ENCODE measurements at places on chromosomes 4 and X.
A peak's percentile ranks its signal among the peaks of the same experiment; 100 is the strongest.

DNA sequence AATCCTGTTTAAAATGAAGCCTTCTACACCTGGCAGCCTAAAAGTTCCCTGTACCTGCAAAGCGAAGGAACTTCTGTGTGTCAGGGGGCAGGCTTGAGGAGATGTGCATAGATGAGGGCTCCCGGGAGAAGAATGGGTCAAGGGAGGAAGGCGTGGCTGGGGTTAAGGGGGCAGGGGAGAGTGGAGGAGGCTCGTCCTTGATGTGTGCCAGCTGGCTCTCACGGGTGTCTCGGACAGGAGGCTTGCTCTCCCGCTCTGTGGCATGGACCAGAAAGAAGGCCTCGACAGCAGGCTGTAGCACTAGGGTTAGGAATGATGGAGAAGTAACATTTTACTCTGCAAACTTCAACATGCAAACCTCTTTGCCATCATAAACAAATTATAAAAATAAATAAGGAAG lies 104.6 kb upstream of the HSD17B10 start:
- DNase-seq: no peak

GRCh38 chr4:92814677-92815076 lies 510.9 kb downstream of the GRID2 start:
- no peak for DNase-seq

- peak; percentile 44 for DNase-seq
These were observed 412.2 kb downstream of the PPP3CA start for GRCh38 chr4:100935090-100935489.

GRCh38 chr4:24802648-24803047 lies 7.3 kb downstream of the SOD3 start:
- DNase-seq: no peak

DNA sequence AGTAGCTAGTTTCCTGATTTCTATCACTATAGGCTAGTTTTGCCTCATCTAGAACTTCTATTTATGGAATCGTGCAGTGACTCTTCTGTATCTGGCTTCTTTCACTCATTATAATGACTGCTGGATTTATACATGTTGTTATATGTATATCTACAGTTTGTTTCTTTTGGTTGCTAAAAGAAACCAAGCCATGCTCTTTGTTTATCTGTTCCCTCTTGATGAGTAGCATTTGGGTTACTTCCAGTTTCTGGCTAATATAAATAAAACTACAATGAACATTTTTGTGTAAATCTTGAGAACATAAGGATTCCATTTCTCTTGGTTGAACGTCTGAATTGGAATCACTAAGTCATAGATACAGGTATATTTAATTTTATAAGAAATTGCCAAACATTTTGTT lies 73.9 kb downstream of the ARHGAP24 start:
- DNase-seq: no peak

DNA sequence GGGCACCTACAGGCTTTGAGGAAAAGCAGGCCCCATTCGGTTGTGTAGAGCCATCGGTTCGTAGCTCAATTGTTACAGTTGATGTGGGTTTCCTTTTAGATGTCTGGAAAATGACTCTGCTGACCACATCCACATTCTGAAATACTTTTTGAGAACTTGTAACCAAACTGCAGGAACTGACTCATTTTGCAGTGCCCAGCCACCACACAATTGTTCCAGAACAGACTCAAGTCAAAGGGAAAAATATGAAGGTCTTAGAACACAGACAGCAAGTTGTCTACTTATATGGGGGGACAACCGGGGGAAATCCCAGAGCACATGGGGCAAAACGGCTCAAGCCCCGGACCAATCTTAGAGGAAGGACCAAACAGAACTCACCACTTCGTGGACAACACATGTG lies 557.6 kb upstream of the DIPK2B start:
- DNase-seq: peak; percentile 83

DNA sequence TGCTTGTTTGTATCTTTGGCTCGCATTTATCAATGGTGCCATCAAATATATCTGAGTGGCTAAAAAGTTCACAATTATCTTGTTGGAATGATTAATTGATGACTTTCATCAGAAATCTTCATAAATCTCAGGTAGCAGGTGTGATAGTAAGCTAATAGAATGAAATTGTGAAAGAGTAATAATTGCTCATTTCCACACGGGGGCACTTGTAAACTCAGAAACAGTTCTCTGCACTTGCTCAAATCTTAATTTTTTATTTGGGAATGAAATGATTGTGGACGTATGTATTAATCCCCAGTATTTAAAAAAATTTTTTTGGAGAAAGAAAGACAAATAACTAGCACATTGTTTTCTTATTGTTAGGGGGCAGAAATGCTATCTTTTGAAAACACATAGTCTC lies 132.8 kb downstream of the DTHD1 start:
- peak; percentile 18 for DNase-seq

DNA sequence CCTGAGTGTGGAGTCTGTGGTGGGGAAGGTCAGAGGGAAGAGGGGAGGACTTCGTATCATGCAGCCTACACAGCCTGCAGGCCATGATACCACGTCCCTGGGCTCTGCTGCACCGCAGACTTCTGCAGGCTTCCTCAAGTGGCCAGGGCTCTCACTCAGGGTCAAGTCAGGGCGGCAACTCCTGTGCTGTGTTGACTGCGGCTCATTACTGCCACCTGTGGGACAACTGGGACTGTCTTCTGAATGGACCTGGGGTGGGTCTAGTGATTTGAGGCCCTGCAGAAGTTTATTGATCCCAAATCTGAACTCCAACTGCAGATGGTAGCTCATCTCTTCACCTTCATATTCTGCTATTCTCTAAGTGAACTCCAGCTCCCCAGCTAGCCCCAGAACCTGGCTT lies 167.1 kb downstream of the NSUN7 start:
- peak; percentile 23 for DNase-seq

DNA sequence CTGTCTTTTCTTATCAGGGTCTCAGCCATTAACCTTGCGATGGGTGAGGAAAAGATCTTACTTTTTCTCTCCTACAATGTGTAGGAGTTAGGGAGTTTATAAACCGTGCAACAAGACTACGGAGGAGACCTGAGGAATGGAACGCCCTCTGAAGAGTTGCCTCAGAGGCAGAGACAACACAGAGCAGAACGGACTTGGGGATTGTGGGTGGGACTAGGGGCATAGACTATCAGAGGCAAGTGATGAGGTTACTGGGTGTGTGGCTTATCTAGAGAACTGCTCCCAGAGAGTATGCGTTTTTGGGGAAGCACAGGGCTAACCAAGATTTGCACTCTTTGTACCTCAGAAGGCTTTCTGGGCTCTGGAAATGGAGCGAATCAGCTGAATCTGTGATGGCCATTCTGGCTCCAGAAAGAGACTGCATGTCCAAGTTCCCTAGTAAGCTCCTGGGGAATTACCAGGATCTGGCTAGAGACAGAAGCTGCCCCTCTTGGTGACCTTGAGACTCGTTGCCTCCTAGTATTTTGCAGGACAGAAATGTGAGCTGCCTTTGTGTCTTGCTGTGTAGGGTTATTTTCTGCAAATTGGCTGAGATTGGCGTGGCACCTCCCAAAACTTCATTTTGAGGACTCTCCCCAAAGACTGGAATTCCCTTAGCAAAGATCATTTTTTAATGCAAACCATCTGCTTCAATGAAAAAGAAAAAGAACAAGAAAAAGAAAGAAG lies 118.9 kb downstream of the ARSF start:
- DNase-seq: no peak

DNA sequence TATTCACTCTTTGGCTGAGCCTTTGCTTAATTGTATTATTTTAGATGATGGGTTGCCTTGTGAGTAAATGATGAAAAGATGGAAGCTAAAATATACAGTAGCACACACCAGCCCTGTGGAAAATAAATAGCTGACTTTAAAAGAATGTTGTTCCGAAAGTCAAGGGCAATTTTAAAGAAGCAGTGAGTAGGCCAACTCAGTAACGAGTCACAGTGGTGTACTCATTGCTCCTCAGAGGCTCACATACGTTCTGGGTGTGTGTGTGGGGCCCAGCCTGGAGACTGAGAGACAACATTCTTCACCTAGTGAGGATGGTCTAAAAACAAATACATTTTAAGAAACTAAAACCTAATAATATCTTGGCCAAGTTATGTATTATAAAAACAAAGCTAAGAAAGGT lies 640.3 kb downstream of the TRIML1 start:
- DNase-seq: peak; percentile 1

- DNase-seq: no peak
These were observed 1605.6 kb upstream of the TENM3 start for GRCh38 chr4:180637616-180638015.

GRCh38 chr4:28557755-28558154 lies 1697.1 kb downstream of the STIM2 start:
- peak; percentile 54 for DNase-seq

DNA sequence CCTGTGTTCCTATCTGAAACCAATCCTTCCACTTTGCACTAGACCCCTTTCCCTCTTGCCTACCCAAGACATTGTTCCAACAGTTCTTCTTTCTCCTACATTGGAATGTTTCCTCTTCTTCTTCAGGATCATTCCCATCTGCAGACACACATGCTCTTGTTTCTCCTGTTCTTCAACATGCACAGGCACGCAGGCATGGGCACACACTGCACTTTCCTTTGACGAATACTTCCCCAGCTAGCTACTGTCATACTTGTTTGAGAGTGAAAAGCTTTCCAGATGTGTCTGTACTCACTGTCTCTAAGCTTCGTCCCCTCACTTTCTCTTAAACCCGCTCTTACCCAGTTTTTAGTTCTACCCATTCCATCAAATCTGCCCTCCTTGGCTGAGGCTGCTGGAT lies 31.8 kb upstream of the ERVMER34-1 start:
- no peak for DNase-seq

- DNase-seq: no peak
These were observed 1.5 kb upstream of the EIF1AX start for GRCh38 chrX:20143111-20143510.

DNA sequence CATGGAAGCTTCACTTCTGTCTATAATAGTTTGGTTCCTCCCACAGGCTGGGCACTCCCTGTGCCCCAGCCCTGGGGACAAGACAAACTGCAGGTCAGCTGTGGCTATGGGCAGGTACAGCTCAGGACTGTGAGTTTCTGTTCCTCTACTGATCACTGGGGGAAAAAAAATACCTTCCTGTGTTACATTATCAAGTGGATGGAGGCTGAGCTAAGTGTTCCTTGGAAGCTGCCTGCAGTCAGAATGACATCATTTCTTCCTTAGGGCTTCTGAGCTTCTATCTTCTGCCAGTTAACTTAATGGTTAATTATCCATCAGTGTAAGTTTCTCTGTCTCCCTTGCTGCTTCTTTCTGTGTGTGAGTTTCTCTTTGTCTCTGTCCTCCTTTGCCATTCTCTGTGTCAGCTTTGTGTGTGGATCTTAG lies 4.6 kb downstream of the RAB33A start:
- no peak for DNase-seq

DNA sequence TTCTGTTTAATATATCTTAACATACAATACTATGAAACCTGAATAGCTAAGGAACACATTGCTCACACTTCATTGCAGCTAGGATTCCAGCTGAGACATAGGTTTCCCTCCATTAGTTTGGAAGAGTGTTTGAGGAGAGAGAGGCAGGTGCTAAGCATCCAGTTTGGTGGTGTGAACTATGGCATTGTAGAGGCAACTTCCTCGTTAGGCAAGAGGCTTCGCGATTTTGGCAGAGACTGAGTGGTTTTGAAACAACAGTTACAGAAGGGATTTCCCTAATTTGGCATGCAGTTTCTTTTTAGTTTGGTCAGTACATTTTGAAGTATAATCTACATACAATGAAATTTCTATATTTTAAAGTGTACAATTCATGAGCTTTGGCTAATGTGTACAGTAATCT lies 117.1 kb upstream of the BMP3 start:
- no peak for DNase-seq

GRCh38 chr4:40744218-40744617 lies 5.5 kb upstream of the NSUN7 start:
- DNase-seq: no peak

DNA sequence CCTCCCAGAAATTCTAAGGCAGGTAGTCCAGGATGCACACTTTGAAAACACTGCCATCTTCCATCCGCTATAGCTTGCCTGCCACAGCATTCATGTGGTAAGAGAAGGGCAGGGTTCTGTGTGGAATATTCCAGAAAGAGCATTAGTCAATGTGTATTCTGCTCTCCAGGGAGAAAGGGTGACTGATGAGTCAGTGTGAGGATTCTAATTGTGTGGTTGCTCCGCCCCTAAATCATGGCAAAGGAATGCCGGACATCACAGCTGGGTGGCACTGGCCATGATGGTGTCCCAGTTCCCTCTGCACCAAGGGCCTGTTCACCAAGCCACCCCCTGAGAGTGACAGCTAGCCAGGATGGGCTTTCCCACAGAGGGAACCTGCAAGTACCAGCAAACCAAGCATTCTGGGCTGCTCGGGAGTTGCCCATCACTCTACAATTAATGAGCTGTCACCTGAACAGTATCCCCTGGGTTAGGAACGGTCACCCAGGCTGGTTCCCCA lies 9.5 kb downstream of the IDS start:
- peak; percentile 92 for DNase-seq

GRCh38 chrX:4622486-4623167 lies 909.2 kb upstream of the PRKX start:
- DNase-seq: no peak

DNA sequence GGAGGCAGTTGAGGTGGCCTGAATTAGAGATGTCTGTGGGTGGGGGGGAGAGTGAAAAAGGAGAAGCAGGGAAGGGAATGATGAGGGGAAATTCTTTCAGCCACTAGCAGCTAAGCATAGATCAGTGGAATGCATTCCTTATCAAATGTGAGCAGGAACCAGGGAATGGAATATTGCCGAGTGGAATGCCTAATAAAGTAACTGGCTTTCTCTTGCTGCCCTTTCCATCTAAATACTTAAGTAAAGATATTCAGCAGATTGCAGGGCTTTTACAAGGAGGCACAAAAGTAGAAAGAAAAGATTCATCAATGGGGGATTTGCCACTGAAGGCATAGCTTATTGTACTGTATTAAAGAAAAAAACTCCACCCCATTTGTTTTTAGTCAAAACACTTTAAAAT lies 263.0 kb upstream of the RPS6KA3 start:
- DNase-seq: no peak

DNA sequence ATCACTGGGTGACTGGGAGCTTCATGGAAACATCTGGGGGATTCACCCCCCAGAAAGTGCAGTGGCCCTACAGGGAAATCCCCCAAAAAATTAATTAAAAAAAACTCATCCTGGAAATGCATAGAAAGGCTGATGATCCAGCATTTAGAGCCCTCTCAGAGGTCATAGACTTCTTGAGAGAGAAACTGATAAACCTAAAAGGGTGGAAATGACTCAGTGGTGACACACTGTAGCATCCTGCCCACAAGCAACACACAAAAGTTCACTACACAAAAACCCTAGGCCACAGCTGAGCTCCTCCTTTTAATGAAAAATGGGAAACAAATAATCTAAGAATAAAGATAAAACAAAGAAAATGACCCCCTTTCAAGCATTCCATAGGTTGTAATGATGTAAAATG lies 911.5 kb downstream of the GLUD2 start:
- DNase-seq: peak; percentile 12

DNA sequence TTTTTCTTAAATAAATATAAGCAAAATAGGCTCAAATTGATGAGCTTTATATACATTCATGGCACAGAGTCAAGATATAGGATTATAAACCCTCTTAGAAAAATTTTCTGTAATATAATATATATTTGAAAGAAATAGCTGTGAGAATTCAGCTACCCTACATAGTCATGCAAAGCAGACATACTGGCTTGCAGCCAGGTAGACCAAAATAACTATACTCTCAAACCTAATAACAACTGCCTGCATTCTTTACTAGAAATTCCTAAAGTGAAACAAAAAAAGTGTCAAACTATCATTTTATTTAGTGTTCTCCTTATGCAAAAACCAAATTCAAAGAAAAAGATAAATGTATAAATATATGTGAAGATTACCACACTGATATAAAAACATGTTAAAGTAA lies 1390.2 kb downstream of the C4orf33 start:
- DNase-seq: peak; percentile 10

- peak; percentile 52 for DNase-seq
These were observed 51.3 kb downstream of the ATP11C start for GRCh38 chrX:139881572-139881971.

GRCh38 chr4:91362125-91362524 lies 941.6 kb upstream of the GRID2 start:
- no peak for DNase-seq
